Progenitor cell of endocrine pancreas (in vitro differentiated cells): ENCODE measurements at places on chromosomes 13 and 19. TPM values are rescaled to one million over a fixed set of nuclear protein-coding genes. Genes with fewer than 3 reads are reported as not detected.
A peak's percentile ranks its signal among the peaks of the same experiment; 100 is the strongest.

Gene OR10H1
- 0.11 TPM in 1 of 2 replicates, not detected in the other for total RNA-seq

- no peak for DNase-seq
Measured at GRCh38 chr13:49444524-49445395, 686 bp downstream of the SETDB2 start.

DNA sequence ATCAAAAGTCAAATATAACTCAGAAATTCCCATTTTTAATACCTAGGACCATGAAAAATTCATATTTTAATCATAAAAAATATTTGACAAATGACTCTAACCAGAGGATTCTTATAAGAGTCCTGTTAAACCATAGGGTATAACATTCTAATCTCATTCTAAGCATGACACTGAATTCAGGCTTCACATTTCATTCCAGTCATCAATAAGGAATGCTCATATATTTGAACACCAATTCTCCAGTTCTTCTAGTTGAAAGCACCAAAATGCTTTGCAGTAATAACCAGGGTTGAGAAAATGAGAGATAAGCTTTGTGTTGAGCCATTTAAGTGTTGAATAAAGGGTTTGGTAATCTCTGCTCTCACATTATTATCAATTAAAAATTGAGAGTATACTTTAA, 147.5 kb downstream of the VWA8 start:
- no peak for DNase-seq

- no peak for DNase-seq
Measured at GRCh38 chr13:43058318-43058674, 34.9 kb downstream of the DNAJC15 start.

- DNase-seq = no peak
Measured at GRCh38 chr13:29702912-29703351, 107.4 kb upstream of the SLC7A1 start.

DNA sequence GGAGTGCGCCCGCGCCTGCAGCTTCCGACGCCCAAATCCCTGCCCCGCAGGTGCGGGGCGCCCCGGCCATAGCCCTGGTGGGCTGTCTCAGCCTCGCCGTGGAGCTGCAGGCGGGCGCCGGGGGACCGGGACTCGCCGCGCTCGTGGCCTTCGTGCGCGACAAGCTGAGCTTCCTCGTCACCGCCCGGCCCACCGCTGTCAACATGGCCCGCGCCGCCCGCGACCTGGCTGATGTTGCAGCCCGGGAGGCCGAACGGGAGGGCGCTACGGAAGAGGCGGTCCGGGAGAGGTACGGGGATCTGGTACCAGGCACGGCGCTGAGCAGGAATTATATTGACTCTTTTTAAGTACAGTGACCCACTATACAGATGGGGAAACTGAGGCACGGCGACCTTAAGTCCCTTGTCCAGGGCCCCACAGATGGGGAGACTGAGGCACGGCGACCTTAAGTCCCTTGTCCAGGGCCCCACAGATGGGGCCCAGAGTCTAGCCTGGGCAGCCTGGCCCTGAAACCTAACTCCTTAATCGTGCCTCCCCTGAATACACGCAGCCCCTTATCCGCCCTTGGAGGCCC, 586 bp downstream of the MRI1 start:
- no peak for DNase-seq

DNA sequence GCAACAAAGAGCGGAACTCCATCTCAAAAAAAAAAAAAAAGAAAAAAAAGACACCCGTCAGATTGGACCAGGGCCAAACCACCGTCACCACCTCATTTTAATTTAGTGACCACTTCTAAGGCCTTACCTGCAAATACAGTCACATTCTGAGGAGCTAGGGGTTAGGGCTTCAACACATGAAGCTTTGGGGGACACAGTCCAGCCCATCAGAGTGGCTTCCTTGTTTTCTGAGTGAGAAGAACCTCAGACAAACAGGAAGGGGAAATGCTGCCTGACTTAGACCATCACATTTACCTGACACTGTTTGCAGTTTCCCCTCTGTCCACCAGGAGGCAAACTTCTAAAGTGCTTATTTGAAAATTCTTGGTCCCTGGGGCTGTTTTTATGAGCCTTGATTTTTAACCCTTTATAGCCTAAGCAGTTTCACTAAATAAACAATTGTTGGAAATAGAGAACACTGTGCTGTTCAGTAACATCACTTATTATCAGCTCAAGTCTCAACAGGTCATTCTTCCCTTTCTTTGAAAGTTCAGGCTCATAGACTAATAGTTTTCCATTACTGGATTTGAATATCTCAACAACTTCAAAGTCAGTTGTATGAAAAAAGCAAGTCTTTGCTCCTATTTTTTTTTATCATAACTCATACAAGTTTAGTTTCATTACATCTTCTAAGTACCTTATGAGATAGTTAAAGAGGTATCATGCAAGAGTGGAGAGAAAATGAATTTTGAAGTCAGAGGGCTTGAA, 74.9 kb upstream of the WASF3 start:
- peak; percentile 46 for DNase-seq

DNA sequence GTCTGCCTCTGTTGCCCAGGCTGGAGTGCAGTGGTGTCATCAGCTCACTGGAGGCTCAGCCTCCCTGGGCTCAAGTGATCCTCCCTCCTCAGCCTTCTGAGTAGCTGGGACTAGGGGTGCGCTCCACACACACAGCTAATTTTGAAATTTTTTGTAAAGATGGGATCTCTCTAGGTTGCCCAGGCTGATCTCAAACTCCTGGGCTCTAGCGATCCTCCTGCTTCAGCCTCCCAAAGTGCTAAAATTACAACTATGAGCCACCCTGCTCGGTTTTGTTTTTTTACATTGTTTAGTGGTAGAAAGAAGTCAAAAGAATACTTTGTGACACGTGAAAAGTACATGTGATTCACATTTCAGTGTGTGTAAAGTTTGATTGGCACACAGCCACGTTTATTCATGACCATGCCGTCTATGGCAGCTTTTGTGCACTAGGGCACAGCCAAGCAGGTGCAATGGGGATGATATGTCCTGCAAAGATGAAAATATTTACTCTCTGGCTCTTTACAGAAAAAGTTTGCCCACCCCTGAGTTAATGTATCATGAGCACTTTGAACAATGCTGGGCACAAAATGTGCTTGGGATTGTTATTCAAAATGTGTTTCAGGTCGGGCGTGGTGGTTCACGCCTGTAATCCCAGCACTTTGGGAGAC, 16.2 kb upstream of the NFIC start:
- DNase-seq = no peak

DNA sequence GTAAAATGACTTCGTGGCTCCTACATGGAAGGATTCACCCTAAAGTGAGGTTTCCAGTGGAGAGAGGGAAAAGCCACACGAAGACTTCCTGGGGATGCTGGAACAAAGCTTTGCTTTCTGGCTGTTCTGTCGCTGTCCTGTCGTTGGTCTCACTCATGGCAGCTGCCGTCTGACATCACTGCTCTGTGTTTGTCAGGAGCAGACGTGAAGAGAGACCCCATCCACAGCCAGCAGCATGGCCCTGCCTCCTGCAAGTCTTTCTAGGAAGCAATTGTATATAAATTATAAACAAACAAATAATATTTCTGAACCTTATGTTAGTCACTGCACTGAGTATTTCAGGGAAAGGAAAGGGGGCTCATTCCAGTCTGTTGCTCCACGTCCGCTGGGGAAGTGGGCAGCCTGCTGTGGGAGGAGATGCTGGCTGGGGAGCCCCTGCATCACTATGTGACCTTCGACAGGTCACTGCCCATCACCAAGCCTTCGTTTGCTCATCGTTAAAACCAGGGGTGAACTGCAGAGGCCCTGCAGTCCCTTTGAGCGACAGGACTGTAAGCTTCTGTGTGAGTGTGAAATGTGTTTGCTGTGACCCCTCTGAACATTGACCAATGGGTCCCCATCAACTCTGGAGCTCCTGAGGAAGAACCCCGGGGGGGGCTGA, 151.0 kb downstream of the DCT start:
- no peak for DNase-seq
